ENCODE measurements at places on chromosomes 3 and 15.
A peak's percentile ranks its signal among the peaks of the same experiment; 100 is the strongest.

DNA sequence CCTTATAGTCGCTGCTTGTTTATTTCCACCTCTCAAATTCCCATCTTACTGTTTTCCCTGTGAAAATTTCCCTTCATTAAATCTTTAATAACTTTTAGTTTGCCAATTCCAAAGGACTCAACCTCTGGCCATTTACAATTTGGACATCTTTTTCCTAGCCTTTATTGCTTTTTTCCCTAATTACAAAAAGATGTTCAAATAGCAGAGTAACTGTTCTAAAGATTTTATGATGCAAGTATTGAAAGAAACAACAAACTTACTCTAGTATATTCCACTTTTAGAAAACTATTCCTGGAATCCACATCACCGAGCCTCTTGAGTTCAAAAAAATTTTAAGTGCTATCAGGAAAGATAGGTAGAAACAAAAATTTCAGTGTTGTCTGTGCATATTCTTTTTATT is 174.1 kb upstream of the UBE2E2 start:
- DNase-seq, result no peak

- DNase-seq, result peak; percentile 97
Measured at GRCh38 chr3:155334914-155335723, 41.6 kb upstream of the STRIT1 start.

DNA sequence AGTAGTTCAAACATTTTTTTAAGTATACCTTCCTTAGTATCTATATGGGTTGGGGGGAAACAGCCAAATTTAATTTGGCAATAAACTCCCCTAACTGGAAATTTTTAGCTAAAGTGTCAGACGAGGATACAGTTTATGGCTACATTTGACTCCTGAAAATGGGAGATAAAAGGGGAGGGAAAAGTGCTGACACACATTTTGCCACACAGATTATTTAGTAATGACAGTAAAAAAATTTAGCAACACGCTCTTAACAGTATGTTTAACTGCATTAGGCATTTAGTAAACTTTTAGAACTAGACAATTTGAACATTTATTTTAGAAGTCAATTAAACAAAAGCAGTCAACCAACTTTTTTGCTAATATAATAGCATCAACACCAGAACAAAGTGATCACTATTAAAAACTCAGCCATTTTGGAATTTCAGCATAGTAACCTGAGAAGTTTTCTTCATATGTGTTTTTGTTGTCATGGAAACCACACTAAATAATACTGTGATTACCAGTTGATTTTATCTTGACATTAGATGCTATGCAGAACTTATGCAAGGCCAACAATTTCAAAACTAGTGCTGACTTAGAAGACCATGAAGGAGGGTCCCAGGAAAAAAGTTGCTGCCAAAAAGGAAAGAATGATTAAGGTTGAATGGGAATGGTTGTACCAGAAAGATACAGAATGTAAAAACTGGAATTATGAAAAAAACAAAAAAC is 47.0 kb upstream of the TFG start:
- peak; percentile 14 for DNase-seq

DNA sequence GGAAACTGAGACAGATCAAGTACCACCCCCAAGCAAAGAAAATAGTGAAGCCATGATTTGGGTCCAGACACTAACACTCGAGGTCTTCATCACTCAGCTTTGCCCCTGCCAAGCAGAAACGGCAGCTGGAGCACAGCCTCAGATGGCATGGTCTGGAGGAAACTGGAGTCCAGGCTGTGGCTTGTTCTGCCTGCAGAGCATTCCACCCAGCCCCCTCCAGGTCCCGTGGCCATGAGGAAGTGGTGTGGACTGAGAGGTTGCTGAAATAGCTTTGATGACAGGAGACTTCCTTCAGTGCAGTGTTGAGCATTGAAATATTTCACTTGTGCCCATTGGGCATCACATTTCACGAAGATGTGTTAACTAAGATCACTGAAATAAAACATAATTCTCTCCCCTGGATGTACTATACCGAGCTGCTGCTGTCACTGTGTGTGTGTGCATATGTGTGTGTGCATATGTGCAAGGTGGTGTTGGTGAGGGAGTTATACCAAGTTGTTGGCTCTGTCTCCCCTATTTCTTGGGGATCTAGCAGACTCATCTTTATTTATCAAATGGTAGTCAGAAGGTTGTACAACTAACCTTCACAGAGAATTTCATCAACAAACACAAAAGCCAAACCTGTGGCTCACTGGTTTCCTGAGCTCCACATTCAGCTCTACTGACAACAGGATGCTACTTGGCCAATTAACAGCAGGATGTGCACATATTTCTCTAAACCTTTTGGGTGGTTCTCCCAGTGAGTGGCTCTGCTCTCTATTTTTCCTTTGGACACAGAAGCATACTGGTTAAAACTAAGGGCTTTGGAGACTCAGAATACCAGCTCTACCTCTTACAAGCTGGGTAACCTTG is 660.1 kb upstream of the CFAP20DC start:
- peak; percentile 93 for DNase-seq

GRCh38 chr3:25749031-25749581 is 34.1 kb downstream of the NGLY1 start:
- no peak for DNase-seq

- no peak for DNase-seq
Measured at GRCh38 chr15:52822475-52822874, 32.3 kb upstream of the ONECUT1 start.

DNA sequence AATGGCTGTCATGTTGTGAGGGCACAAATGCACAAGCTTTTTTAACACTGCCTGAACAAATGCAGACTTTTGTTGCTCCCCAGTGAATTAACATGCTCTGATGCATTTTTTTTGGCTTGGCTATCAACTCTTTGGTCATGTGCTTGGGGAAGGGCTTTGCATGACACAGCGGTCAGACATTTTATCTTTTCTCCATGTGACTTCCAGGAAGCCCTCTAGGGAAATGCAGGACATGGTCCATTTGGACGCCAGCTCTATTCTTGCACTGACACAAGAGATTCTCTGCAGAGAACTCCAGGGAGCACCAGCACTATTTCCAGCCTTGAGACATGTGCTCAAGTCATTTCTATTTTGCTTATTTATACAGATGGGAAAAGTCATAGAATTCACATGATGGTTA is 46.2 kb downstream of the NEK11 start:
- no peak for DNase-seq

DNA sequence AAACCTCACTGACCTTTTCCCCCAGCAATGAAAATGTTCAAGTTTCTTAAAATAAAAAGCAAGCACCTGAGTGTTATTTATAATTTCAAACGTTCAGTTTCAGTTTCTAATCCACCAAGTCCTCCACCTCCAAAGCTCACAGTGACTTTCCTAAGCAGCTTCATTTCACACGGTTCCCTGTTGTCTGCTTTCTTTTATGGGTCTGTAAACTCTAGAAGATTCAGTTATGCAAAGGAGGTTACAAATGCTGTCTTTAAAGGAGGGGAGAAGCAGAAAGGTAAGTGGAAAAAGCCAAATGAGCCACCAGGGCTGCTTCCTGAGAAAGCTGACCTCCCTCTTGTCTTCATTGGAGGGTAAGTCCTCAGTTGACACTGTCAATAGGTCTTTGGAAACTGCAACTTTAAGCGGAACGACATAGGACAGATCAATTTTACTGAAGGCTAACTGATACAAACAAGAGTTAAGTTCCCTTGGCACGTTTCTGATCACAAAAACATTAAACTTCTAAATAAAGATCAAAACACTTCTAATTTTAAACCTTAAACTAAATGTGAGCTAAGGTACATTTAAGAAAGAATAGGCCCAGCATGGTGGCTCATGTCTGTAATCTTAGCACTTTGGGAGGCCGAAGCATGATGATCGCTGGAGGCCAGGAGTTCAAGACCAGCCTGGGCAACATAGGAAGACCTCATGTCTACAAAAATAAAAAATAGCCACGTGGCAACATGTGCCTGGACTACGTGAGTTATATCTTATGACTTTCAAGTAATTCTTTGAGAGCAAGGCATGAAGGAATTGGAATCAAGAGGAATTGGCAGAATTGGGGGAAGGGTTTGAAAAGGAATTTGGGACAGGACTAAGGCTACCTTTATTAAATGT is 151.9 kb upstream of the UBE2E1 start:
- DNase-seq, result no peak

- DNase-seq, result no peak
Measured at GRCh38 chr3:62151591-62151990, 221.8 kb downstream of the FEZF2 start.

GRCh38 chr15:71599418-71600151 is 210.8 kb upstream of the NR2E3 start:
- no peak for DNase-seq

DNA sequence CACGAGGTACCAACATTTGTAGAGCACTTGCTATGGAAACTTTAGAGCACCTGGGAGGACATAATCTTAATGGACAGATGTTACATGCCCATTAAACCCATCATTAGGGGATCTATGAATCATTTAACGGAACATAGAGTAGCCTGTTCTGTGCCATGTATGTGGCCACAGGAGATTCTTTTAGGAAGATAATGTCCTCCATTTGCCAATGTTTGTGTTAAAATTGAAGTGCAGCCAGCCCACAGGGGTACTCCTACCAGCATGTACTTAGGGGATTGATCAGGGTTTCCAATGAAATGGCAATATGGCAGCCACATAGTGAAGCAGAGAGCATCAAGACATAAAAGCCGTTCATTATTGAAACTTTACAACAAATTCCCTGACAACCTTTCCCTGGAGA is 70.7 kb downstream of the TNIK start:
- DNase-seq, result no peak

- no peak for DNase-seq
Measured at GRCh38 chr15:47861111-47861903, 144.0 kb downstream of the SEMA6D start.

GRCh38 chr3:170953736-170954135 is 45.3 kb upstream of the EIF5A2 start:
- DNase-seq, result no peak

- DNase-seq, result no peak
Measured at GRCh38 chr15:89566181-89566580, 9.1 kb upstream of the TICRR start.

DNA sequence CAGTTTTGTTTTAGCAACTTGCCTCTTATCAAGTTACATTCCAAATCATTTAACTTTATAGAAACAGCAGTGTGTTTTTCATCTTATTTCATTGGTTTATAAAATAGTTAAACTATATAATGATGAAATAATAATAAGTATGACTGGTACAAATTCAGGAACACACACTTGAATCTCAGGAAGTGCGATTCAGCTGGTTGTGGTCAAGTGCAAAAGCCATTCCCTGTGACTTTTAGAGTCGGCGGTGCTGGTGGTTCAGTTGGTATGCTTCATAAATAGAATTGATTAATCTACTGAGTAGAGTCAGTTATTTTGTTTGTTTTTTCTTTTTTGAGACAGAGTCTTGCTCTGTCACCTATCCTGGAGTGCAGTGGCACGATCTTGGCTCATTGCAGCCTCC is 22.7 kb downstream of the SACM1L start:
- DNase-seq, result no peak

GRCh38 chr3:172203522-172204258 is 164.3 kb downstream of the FNDC3B start:
- DNase-seq, result no peak

GRCh38 chr3:121985846-121986245 is 36.2 kb downstream of the ILDR1 start:
- no peak for DNase-seq

- no peak for DNase-seq
Measured at GRCh38 chr15:92117261-92117731, 263.8 kb downstream of the SLCO3A1 start.

GRCh38 chr3:169091196-169091823 is 572.2 kb downstream of the MECOM start:
- no peak for DNase-seq

- no peak for DNase-seq
Measured at GRCh38 chr3:6287088-6287875, 573.6 kb upstream of the GRM7 start.

DNA sequence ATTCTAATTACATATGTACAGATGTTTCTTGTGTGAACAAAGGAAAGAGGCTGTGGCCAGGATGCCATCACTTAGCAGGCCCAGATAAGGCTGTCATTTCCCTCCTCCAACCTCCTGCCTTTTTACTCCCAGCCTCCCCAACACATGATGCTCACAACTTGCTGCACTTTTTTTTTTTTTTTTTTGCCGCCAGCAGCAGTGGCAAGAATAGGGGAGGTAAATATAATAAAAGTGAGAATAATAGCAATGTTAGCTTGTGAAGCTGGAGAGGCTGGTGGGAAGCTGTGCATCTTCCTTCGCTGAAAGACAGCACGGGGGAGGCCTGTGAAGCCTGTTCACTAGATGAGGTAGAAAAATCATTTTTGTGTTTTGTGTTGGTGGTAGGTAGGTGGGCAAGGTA is 42.5 kb upstream of the MYO5C start:
- DNase-seq, result no peak

DNA sequence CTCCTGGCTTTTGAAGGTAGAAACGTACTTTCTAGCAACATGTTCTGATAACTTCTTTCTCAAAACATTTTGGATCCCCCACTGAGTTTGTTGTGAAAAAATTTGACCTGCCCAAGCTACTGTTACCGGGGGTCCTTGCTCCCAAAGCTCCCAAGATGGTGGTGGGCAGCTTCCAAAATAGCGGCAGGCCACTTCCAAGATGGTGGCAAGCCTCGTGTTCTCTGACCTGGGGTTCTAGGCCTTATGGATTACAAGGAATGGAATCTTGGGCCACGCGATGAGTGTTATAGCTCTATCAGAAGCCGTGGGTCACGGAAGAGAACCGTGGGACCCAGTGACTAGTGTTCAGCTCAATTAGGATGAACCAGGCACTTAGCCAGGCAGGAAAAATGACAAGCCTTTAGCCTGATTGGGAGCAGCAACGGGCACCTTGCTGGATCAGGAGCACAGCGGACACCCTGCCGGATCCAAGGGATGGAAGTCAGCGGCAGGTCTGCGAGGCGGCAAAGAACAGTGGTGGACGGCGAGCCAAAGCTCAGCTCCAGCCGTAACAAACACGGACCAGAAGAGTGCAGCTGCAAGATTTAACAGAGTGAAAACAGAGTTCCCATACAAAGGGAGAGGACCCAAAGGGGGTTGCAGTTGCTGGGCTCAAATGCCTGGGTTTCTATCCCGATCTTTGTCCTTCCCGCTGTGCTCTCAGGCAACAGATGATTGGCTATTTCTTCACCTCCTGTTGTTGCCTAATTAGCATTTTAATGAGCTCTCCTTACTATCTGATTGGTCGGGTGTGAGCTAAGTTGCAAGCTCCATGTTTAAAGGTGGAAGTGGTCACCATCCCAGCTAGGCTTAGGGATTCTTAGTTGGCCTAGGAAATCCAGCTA is 133.3 kb downstream of the WDR72 start:
- no peak for DNase-seq

DNA sequence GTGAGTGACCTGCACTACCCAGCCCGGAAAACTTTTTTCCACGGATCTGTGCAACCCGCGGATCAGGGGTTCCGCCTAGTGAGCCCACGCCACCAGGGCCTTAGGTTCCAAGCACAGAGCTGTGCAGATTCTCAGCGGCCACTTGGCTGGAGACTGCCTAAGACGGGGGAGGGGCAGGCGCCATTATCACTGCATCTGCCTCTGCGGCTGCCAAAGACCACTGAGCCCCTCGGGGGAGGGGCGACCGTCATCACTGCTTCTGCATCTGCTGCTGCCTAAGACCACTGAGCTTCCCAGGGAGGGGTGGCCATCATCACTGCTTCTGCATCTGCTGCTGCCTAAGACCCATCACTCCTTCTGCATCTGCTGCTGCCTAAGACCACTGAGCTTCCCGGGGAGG is 460.2 kb downstream of the OCA2 start:
- no peak for DNase-seq

All from common myeloid progenitor, CD34-positive (primary cell).